Astrocyte (in vitro differentiated cells and primary cell): ENCODE measurements at places on chromosomes 11 and 22.

DNA sequence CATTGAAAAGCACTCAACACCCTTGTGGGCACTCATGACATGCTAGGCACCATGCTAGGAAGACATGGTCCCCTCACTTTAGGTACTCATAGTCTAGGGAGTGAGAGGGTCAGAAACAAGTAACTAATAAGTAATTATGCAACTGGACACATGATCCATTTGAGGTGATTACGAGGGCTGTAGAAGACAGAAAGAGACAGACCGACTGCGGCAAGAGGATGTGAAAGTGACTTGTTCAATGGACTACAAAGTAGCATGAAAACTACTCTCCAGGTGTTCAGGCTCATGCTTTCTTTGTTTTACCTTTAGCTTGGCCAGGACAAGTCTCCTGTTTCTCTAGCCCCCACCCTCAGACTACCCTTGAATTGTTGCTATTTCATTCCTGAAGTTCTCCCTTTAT is 310.8 kb upstream of the SORL1-AS1 start:
- no peak for DNase-seq

- DNase-seq, result peak; percentile 57
These were observed 531.7 kb downstream of the TBC1D22A start for GRCh38 chr22:47294222-47294532.

DNA sequence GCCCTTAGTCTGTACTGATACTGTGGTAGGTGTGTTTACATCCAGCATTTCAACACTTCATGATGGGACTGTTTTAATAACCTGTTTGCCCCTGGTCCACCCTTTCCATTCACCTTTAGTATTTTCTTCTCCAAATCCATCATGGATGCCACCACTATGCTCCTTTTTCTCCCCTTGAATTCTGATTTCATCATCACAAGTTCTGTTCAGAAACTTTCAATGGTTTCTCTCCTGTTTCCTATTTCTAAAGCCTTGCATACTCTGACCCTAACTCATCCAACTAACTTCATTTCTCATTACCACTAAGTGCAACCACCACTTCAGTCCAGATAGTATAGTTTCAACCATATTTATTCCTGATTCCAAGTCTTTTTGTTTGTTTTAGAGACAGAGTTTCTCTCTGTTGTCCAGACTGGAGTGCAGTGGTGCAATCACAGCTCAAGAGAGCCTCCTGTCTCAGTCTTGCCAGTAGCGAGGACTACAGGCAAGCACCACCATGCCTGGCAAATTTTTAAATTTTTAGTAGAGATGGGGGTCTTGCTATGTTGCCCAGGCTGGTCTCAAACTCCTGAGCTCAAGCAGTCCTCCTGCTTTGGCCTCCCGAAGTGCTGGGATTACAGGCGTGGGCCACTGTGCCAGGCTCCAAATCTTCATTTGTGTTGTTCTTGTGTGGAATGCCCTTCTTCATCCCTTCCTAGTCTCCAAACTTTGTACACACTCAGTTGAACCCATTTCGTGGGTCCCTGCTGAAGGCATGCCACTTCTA is 1.2 kb upstream of the LIN7C start:
- DNase-seq, result no peak

GRCh38 chr11:10680956-10681487 is 12.5 kb downstream of the IRAG1 start:
- DNase-seq, result no peak

DNA sequence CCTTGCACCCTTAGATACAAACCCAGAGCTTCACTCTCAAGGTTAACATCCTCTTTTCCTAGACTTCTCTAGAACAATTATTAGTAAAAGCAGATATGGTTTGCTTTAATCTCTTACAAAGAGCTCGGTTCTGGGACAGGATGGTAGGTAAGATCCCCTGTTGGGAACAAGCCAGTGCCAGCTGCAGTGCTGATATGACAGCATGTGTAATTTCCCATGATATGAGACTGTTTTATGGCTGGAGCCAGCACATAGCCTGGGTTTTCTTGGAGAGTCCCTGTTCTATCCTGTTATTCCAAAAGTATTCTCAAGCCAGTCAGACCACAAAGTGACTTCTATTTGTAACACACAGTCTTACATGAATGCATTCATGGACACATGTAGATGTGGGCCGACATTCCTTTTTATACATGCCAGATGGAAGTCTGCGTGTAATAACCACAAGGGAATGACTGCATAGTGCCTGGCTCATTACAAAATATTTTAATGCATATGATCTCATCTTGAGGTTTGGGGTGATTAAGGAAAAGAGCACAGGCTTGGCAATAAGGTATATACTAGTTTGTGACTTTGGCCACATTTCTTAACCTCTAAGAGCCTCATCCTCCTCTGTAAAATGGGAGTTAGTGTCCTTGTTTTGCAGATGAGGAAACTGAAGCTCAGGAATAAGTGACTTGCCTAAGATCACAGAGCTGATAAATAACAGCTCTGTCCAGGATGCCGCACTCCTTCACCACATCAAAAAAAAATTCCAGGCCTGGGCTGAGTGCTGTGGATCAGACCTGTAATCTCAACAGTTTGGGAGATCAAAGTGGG is 21.8 kb downstream of the CLMP start:
- peak; percentile 100 for DNase-seq

DNA sequence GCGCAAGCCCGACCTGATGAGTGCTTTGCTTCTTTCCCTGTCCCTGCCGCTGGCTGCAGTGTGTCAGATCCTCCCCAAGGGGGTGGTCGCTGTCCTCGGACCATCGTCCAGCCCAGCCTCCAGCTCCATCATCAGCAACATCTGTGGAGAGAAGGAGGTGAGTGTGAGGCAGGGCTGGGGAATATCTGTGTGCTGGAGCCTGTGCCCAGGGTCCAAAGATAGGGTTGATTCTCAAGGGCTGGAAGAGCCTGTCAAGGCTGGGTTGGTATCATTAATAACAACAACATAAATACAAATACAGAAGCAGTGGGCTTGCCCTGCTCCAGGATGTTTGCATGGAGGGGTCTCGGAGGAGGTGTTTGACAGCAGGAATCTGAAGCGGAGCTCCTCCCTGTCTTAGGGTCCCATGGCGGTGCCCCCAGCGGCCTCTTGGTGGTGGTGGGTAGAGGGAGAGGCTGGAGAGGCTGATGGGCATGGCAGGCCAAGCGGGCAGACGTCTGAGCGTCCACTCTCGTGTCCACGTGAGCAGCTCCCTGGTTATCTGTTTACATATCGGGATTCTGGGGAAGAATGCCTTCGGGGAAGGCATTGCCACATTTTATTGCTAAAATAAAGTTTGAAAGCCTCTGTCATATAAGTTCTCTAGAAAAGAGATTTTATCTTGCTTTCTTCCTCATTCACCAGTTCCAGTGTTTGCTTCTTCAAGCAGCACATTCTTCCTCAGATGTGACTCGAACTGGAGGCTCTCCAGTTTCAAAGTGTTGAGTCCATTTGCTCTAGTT is 208.4 kb upstream of the TBCEL start:
- DNase-seq, result no peak

DNA sequence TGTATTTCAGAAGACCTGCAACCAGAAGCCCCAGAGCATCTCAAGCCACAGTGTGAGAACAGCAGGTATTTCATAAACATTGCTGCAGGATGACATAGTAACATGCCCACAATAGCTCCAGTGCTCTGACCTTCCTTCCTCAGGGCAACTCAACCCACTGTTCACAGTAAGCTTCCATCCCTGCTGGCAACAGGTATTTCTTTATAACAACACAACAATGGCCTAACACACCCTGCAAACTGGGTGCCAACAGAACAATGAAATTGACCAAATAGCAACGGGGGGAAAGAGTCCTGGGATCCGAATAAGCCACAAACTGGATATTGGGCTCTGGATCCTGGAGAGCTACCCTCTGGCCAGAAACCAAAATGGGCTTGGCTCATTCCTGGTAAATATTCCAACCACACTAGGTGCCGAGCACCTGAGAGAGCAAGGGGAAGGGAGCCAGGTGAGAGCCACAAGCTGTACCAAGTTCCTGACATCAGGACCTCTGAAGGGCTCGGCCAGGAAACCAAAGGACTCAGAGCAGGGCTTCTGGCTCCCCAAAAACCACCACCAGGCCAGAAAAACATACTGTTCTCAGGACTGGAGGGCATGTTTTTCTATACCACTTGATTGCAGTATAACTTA is 99.5 kb downstream of the MICAL3 start:
- DNase-seq, result no peak

GRCh38 chr11:808427-809286 is 1.1 kb upstream of the RPLP2 start:
- DNase-seq, result no peak

DNA sequence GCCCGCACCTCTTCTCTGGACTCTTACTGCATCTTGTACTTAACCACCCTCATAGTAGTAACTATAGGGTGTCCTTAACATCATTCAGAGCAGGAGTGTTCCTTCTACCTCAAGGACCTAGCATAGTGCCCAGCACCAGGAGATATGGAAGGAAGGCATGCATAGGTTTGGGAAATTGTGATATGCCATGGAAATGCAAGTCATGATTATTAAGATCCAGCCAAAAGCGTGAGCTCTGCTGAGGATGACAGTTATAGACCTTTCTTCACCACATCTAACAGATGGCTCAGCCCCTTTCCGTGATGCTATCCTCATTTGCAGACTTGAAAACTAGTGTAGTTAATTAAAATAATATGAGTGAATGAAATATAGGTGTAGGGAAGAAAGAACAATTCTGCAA is 746.1 kb downstream of the NTM start:
- DNase-seq, result no peak

DNA sequence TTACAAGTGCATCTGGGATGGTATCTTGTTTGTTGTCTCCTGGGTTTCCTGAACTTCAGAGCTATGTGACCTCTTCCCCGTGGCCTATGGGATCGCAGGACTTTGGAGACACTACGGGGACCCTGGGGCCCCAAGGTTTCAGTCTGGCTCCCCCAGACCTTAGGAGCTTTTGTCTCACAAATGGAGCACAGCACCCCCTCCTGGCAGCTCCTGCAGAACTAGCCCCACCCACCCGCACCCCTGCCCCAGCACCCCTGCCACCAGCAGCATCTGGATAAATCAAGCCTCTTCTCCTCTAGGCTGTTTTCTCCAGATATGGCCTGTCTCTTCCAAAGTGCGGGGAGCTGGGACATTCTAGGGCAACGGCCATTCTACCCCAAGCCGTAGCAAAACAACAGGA is 10.4 kb downstream of the RCOR2 start:
- DNase-seq, result no peak

DNA sequence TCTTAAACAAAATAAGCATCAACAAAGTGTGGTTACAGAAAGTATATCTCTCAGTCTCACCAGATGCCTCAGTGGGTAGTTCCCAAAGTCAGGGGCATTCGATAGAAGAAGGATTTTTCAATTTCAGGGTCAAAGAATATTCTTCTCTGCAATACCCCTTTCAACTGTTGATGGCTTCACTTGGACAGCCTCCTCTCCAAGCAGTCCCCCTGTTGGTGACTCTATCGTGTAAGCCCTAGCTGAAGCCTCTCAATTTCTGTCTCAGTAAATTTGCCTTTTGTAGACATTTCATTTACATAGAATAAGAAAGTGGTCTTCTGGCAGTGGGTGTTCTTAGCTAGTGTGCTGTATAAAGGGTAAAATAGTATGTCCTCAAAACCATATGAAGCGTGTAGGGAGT is 11.3 kb upstream of the CCDC83 start:
- no peak for DNase-seq
